Activated T-helper 1 cell treated with Interleukin-2 at 50 U/mL for 16 hours (primary cell): ENCODE measurements at places on chromosomes 3 and 15.
A peak's percentile ranks its signal among the peaks of the same experiment; 100 is the strongest.

- DNase-seq: no peak
Observed at GRCh38 chr3:112096176-112096575, 10.0 kb downstream of the C3orf52 start.

DNA sequence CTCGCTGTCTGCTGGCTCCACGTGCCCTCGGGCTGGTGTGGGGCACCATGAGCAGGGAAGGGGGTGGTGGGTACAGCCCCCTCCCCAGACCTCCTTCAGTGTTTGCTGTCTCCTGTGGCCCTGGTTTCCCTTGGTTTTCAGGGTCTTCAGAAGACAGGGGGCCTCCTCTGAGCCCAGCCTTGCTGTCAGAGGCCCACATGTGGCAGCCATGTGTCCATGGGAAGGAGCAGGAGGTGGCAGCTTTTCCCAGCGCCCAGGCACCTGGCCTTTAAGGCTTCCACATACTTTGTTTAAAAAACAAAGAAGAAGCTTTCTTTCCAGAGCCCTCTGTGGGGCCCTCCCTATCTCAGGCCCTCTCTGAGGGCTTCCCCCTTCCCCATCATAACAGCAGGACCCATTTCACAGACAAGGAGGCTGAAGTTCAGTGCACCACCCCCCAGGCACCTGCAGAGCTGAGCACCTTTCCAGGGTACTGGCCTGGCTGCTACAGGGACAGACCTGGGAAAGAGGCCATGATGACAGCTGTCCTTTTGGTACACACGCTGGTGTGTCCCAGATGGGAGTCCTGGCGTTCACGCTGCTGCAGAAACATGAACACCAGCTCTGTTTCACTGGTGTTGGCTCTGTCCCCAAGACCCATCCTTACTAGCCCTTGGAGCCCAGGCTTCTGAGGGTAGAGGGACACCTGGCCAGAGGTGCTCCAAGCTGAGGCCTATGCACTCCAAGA lies 73.7 kb downstream of the DNAJB8 start:
- no peak for DNase-seq

GRCh38 chr3:35936571-35936970 lies 297.2 kb downstream of the ARPP21 start:
- DNase-seq: no peak

DNA sequence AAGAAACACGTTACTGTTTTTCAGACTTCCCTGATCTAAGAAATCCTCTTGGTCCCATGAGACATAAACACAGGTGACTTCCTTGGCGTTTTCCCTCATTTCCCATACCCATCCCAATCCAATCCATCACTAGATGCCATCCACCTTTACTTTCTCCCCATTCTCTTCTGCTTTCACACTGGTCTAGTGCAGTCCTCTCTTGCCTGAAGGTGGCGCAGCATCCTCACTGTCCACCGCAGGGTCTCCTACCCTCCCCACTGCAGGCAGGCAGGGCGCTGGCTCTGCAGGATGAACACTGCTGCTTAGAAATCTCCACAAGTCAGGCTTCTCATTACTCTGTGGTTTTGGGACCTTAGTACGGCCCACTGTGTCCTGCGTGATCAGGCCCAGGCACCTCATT lies 58.2 kb downstream of the RAB7A start:
- DNase-seq: peak; percentile 45

GRCh38 chr15:90902840-90903732 lies at the start of gene MAN2A2:
MAN2A2 (plus strand) TSS chr15:90903302; CDS start chr15:90904208, 906 bp downstream.
- DNase-seq: peak; percentile 54

DNA sequence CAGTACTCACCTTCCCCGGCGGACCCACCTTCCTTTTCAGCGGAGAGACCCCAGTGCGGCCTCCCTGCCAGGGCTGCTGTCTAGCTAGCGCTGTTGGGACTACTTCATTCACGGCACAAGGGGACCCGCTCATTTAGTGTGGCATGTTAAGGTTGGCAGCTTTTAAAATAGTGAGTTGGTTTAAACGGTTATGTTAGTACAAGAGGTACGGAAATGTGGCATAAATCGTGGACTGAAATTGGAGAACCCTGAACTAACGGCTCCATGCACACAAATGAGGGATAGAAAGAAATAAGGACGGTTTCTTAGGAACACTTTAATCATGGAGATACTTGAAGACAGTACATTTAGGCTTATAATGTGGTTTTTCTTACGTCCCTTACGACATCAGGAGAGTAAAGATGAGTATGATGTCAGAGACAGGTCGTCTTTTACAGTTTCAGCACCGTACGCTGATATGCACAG lies 752 bp downstream of the CEP63 start:
- DNase-seq: no peak

DNA sequence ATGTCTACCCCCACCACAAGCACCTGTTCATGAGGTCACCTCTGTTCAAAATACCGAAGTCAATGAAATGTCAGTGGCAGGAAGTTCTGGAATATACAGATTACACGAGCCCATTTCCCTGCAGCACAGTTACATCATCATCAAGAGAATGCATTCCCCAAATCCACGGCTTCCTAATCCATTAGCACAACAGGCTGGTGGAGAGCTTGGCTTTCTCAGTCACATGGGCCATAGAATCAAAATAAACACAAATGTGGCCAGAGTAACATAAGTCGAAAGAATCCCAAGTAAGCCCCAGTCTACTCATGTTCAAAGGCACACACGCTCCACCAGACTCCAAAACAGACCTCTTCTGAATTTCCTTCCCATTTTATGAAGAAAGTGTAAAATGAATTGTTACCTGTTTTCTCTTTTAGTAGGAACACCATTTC lies 419.3 kb downstream of the MAGI1 start:
- no peak for DNase-seq

GRCh38 chr15:96093063-96093462 lies 237.4 kb upstream of the NR2F2 start:
- DNase-seq: no peak

DNA sequence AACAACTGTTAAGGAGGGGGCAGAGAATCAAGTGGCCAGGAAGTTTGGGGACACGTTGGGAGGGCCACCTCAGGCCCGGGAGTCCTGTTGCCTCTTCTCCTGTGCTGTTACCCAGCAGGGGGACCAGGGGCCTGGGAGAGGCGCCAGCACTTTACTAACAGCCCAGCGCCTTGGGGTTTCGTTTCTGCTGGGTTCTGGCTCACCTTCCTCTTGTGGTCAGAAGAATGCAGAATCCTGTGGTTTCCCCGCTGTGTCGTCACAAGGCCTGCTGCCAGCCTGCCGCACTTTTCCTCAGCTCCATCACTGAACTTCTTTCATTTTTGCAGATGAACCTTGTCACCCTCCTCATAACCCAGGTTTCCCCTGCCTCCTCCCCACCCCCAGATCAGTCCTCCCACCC lies 67.7 kb downstream of the SLC30A4 start:
- DNase-seq: peak; percentile 43

- DNase-seq: no peak
Observed at GRCh38 chr3:4956738-4957137, 22.5 kb upstream of the BHLHE40 start.

GRCh38 chr15:64938192-64938591 lies 26.5 kb downstream of the ANKDD1A start:
- DNase-seq: no peak

DNA sequence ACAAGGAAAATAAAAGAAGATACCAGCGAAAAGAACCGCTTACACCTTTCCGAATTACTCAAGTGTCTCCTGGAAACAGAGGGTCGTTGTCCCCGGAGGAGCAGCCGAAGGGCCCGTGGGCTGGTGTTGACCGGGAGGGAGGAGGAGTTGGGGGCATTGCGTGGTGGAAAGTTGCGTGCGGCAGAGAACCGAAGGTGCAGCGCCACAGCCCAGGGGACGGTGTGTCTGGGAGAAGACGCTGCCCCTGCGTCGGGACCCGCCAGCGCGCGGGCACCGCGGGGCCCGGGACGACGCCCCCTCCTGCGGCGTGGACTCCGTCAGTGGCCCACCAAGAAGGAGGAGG lies 325 bp downstream of the ALCAM start:
- no peak for DNase-seq

DNA sequence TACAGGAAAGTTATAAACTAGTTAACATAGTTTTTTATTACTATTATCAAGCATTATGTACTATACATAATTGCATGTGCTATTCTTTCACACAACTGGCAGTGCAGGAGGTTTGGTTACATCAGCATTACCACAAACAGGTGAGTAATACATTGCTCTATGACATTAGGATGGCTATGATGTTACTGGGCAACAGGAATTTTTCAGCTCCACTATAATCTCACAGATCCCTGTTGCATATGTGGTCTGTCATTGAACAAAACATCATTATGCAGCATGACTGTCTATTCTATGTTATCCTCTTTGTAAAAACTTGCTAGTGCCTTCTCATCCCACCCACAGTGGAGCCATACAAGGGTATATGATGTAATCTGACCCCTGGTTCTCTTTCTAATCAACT lies 36.5 kb upstream of the PDZRN3 start:
- no peak for DNase-seq

- DNase-seq: no peak
Observed at GRCh38 chr3:53688989-53689388, 157.2 kb downstream of the CHDH start.

DNA sequence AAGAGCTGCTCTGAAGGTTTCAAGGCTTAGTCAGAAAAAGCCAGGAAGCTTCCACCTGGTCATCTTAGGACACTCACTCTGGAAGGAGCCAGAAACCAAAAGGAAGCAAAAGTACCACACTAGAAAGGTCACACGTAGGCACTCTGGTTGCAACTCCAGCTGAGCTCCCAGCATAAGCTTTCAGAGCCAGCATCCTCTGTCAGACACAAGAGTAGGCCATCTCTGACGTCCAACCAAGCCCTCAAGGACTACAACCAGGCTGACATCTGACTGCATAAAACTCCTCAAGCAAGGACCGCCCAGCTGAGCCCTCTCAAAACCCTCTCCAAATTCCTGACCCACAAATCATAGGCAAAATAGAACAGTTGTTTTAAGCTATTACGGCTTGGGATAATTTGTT lies 12.8 kb downstream of the SH3BP5 start:
- DNase-seq: no peak

- no peak for DNase-seq
Observed at GRCh38 chr3:73580343-73580742, 44.4 kb downstream of the PDZRN3 start.

- DNase-seq: no peak
Observed at GRCh38 chr15:81959196-81959595, 86.6 kb downstream of the MEX3B start.

DNA sequence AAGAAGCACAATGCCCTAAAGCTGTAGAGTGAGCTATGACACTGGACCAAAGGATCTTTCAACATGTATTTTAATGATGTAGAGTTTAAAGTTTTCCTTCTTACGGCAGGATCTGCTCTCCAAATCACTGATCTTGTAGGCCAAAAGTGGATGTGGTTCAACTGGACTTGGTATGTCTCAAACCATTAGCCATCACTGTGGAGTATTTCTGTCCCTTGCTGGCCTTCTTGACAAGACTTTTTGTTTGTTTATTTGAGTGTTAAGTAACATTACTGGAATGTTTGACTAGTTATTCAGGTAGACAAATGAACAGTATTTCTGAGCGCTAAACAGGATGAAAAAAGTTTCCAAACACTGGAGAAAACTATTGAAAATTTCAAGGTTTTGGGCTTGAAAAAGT lies 472.7 kb upstream of the CFAP20DC start:
- DNase-seq: no peak

DNA sequence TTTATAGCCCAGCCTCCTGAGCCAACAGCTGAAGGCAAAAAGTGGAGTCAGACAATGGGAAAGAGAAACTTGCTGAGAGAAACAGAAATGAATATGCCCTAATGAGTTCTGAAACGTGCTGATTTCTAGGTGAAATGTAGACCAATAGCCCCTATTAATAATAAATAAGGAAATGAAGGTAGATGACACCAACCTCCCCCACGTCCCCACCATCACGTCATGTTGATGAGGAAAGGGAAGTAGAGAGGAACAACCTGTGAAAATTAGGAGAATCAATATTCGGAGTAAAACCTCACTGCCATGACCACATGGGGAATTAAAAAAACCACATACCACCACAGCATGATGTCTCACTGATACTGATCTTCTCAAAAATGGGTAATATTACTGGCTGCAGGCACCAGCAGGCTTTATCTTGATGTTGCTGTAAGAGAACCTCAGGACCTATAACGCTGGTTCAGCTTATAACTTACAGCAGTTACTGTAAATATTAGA lies 64.0 kb downstream of the KAT2B start:
- DNase-seq: peak; percentile 12

GRCh38 chr3:126827121-126827520 lies 123.1 kb downstream of the CHCHD6 start:
- DNase-seq: no peak

- no peak for DNase-seq
Observed at GRCh38 chr15:95825208-95825607, 505.3 kb upstream of the NR2F2 start.

DNA sequence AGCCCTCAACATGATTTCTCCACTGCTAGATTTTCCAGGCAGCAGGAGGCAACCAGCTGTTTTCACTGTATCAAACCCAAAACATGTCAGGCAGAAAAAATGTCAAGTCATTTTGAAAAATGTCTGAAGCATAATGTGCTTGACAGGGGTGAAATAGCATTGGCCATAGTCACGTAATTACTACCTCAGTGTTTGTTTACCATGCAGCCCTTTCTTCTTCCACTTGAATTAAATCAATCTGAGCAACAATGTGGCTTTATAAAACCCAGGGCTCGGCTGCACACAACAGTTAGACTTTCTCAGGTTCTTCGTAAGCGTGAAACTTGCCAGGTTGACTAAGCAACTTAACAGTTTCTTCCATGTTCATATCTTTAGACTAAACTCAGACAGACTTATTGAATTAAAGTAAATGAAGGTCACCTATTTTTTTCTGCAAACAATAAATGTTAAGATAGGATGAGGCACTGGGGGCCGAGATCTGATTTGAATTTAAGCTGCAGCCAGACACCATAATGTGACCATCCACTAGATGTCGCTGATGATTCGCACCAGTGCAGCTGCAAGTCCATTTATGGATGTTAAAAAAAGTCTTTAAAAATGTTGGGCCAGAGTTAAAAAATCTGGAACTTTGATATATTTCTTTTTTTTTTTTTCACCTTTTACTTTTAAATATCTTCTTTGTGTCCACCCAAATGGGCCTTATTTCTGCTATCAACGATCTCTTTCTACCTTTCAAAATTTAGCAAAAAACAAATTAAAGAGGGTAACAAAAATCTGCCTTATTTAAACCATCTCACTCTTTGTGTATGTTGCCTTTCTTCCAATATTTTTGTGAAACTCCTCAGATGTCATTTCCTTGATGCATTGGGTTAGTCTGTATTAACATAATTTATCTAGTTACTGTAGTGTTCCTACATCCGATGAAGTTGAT lies 305.9 kb downstream of the CACNA2D3 start:
- DNase-seq: no peak

- DNase-seq: no peak
Observed at GRCh38 chr3:53579636-53580035, 85.2 kb downstream of the CACNA1D start.

DNA sequence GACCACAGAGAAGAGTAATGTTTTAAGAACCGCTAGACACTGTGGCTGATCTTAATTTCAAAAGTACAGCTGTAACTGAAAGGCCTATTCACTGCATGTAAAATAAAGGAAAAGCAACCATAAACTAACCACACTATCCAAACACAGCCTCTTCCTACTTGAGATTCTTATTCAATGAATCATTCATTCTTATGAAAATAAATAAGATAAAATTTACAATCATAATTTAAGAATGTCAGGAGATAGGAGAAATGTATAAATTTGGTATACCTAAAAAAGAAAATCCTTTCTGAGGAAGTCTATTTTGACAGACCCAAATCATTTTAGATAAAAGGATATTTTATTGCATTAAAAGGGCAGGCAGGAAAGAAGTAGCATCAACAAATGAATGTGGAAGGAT lies 533.5 kb upstream of the ZNF385D start:
- DNase-seq: no peak
